ENCODE measurements at places on chromosomes 11 and 22.

- DNase-seq = no peak
Measured at GRCh38 chr11:14554959-14555358, 34.8 kb upstream of the PSMA1 start.

- DNase-seq = no peak
Measured at GRCh38 chr11:111937844-111938243, 701 bp downstream of the DIXDC1 start.

DNA sequence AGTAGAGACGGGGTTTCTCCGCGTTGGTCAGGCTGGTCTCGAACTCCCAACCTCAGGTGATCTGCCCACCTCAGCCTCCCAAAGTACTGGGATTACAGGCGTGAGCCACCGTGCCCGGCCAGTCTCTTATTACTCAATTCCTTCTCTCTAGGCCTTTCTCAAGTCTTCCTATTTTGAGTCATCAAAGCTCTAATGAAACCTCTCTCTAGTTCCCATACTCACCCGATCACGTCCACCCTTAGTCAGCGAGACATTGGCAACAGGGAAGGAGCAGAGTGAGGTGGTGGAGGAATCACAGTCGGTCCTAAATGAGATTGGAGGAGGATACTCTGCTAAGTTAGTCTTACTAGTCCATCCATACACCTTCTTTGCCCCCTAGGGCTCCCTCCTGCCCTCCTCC is 5.0 kb downstream of the BSCL2 start:
- no peak for DNase-seq

DNA sequence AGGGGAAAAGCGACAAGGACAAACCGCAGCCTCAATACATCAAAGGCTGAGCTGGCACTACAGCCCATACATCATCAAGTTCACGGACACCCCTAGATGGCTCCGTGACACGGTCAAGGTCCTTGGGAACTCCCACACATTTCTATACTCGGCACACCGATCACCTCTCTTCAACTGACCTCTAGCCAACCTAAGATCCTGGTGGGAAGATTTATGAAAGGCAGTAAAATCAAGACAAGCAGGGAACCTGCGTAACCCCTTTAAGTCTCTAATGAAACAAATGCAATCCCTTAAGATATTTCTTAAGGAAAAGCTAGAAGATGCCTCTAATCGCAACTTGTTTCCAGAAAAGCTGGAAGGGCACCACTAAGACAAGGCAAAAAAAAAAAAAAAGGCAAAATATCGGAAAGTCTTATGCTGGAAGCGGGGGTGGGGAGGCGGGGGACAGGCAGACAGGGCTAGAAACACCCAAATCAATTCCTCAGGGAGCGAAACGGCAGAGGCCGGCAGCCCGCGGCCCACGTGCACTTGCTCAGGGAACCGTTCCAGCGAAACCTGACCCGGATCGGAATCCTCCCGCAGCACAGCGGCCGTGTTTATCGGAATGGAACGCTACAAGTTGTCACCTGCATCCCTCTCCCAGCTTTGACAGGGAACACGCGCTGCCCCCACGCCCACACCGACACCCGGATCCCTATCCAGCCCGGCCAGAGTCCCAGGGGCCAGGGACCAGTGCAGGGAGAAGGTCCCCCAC is 1.4 kb downstream of the ARHGAP20 start:
- DNase-seq = peak; percentile 59

DNA sequence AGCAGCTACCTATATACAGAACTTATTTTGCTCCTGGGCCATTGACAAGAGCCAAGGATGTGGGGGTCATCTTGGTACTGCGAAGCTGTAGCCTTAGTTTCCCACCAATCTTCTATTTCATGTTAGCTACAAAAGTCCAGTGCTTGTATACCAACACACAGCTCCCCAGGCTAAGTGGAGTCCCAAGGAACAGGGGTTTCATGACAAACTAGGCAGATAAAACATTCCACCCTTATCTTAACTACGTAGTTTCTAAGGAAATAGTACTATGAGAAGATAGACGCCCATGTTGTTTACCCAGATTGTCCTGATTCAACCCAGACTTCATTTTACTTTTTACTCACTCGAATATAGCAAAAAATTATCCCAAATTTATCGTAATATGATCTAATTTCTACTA is 218.5 kb downstream of the DYNC2H1 start:
- no peak for DNase-seq

DNA sequence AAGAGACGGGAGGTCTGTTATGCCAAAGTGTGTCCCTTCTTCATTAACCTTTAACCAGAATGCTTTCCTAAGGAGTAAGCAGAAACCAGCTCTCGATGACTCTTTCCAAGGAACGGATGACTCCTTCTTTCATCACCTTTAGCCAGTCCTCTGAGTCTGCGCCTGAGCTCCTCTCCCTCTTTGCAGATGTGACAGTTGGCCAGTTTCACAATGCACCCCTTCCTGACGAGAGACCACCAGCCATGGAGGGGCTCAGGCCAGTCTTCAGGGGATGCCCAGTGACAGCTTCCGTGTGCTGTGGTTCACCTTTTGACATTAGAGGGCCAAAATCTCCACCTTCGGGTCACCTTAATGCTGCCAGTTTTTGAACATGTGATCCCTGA is 826.1 kb downstream of the TBC1D22A start:
- DNase-seq = no peak

- no peak for DNase-seq
Measured at GRCh38 chr22:30198152-30198825, 48.3 kb downstream of the LIF start.

GRCh38 chr11:855330-855674 is 12.7 kb downstream of the TSPAN4 start:
- DNase-seq = no peak

DNA sequence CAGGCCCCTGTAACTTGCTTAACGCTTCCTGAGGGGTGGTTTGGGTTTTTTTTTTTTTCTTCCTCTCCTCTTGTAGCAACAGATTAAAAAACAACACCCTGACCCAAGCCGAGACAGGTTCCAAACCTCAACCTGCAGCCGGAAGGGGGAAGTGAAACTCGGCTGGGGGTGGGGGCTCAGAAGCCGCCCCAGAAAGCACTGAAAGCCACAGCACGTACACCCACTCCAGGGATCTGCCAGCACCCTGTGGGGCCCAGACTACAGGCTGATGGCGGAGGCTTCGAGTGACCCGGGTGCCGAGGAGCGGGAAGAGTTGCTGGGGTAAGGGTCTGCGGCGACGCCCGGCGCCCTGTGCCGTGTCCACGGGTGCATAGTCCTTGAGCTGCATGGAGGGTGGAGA is at the start of gene LSP1:
LSP1 (plus strand) TSS at position 208 of the 400 bp plus-strand sequence; CDS start at position 269, 61 bp downstream.
- DNase-seq = no peak

GRCh38 chr22:27473533-27473932 is 328.0 kb downstream of the MN1 start:
- no peak for DNase-seq

DNA sequence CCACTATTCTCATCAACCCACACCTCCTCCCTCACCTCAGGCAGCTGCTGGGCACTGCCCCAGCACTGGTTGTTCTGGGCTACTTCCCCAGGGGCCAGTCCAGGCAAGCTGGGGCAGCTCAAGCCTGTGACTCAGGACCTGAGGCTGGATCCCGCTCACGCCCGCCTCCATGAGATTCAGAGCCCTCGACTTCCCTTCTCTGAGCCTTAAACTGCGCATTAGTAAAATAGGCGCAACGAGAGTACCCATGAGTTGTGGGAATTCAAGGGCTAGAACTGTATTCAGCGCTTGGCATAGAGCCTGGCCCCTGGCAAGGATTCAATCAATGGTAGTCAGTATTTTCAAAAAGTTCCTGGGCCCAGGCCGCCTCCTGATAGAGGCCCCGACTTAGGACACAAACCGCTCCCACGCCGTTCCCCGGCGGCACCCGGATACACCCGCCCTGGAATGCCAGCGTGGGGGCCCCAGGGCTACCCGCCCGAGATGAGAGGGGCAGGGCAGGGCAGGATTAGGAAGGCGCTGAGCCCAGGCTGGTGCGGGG is 723 bp upstream of the CD82 start:
- DNase-seq = no peak

DNA sequence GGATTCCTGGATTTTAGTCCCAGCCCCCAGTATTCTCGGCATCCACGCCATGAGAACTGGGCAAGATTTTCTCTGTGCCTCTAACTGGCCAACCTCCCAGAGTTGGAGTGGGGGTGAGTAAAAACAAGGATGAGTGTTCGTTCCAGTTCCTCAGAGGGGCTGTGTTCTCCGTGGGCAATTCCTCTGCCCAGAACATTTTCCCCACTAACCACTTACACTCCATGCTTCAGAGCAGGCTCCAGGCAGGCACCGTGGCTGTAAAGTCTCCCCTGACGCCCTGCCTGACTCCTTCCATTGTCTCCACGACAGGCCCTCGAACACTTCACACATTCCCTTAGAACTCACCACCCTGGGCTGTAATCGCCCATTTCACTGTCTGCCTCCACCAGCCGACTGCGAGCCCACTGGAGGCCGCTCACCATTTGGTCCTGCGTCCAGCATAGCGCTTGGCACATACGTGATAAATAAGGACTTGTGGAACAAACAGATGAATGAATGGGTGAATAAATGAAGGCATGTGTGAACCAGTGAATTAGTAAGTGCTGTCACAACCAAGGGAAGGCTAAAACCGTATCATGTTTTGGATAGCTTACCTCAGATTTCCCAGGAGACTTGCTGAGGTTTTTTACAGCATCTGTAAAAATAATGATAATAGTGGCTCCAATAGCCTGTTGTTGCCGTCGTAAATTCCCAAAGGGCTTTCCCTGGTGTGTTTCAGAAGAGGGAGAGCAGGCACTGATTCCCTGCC is 6.1 kb downstream of the APLNR start:
- DNase-seq = no peak

GRCh38 chr11:122287401-122287800 is 171.4 kb upstream of the BLID start:
- DNase-seq = no peak

DNA sequence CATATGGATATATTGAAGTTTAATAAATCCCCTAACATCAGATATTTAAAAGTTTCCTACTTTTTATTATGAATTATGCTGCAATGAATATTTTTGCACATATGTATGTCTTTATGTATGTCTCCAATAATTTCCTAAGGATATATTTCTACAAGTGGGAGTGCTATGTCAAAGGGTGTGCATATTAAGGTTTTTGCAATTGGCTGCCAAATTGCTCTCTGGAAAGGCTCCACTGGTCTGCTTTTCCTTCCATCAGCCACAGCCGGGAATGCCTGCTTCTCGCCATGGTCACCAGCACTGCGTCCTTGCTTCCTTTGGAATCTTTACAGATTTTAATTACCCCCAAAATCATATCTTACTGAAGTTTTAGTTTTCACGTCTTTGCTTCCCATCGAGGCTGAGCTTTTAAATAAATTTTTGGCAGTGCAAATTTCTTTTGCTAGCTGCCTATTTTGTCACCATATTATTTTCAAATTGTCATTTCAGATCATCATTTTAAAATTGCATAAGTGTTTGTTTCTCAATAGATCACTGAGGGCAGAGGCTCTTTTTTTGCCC is 221.7 kb downstream of the SNX19 start:
- DNase-seq = no peak

DNA sequence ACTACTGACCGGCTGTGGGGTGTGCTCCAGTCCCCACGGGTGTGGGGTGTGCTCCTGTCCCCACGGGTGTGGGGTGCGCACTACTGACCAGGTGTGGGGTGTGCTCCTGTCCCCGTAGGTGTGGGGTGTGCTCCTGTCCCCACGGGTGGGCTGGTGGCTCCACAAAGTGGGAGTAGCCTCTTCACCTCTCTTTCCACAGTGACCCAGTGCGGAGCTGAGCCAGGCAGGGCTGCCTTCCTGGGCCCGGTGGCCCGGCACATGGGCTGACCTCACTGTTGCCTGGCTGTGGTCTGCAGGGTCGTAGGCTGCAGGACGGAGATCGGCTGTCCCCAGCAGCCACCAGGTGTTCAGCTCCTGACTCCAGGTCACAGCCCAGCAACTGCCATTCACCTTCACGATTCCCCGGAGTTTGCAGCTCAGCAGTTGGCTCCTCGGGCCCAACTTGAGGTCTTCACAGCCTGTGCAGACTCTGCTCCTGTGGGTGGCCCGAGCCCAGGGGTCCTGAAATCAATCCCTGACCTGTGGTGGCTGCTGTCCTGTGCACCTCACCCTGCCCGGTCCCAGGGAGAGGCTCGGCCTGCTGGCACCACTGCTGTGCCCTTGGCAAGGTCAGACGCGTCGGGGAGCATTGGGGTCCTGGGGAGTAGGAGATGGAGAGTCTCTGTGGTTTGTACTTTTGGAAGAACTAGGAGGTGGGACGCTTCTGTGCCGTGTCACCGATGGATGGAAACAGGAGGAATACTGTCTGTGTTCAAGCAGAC is 414.3 kb downstream of the TBC1D22A start:
- DNase-seq = no peak

DNA sequence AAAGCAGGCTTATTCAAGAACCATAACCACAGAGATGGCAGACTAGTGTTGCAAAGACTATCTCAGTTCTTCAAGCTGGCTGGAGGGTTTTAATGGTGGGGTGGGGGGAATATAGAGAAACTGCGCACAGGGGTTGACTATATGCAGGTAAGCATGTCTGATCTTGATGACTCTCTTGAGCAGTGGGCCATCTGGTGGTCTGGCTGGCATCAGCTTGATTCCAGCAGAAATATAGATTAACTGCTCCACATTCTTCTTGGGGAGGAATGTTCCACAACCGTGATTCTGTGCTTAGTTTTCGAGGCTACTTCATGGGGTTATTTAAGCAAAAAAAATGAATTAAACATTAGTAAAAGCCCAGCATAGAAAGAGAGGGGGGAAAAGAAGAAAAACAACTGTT is 158.8 kb upstream of the PGR start:
- no peak for DNase-seq

DNA sequence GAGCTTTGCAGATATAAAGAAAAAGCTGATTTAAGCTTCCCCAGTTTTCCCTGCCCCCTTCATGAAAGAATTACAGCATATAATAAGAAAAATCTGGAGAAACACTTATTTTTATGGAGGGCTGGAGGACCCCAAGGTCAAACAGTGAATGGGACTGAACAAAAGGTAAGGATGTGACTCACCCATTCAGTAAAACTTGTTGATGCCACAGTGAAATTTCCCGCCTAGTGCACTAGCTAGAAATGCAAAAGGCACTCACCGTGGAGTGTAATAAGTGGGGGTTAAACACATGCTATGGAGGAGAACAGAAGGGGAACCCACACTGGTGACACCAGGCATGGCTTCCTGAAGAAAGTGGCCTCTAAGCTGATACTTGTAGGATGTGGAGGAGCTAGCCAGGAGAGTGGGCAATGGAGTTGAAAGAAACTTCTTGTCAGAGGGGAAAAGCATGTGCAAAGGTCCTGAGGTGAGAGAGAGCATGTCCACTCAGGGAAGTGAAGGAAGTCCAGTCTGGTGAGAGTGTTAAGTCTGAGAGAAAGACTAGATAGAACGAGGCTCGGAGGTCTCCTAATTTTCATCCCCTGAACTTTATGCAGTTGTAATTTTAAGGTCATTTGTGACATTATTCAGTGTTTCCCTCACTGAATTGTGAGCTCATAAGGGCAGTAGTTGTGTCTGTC is 77.1 kb downstream of the MIAT start:
- no peak for DNase-seq

GRCh38 chr22:38569181-38569971 is 607 bp downstream of the DMC1 start:
- peak; percentile 52 for DNase-seq

- DNase-seq = no peak
Measured at GRCh38 chr22:44086271-44087088, 62.4 kb downstream of the PARVB start.

Measured in HEK293T (cell line).